Effector memory CD4-positive, alpha-beta T cell (primary cell): ENCODE measurements at places on chromosomes 4 and X.

- DNase-seq: no peak
Observed at GRCh38 chr4:2731907-2732317, 24.2 kb downstream of the TNIP2 start.

- no peak for DNase-seq
Observed at GRCh38 chrX:10124506-10125247, 32.1 kb upstream of the CLCN4 start.

DNA sequence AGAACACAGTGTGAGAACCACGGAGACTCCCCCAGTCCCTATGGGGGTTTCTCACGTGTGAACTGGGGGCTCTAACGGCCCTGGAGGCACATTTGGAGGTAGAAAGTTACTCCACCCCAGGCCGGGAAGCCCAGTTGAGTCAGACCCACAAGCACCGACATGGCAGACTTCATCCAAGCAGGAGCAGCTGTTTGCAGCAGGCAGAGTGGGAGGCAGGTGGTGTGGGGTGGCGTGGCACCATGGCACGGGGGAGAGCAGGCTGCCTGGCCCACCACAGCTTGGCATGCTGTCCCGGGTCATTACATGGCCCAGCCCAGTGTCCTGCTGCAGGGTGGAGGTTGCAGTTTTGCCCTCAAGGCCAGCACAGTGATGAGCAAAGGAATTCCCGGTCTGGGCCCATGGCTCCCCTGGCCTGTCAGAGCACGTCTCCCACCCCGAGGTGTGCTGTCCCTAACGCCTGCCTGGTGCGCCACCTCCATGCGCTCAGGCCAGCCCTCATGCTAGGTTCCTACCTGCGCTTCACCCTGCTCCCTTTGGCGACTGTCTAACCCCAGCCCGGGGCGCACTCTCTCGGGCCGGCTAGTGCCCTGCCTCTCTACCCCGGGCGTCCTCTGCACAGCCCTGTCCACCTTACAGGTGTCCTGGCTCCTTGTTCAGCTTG is 90.6 kb upstream of the AFAP1 start:
- no peak for DNase-seq

DNA sequence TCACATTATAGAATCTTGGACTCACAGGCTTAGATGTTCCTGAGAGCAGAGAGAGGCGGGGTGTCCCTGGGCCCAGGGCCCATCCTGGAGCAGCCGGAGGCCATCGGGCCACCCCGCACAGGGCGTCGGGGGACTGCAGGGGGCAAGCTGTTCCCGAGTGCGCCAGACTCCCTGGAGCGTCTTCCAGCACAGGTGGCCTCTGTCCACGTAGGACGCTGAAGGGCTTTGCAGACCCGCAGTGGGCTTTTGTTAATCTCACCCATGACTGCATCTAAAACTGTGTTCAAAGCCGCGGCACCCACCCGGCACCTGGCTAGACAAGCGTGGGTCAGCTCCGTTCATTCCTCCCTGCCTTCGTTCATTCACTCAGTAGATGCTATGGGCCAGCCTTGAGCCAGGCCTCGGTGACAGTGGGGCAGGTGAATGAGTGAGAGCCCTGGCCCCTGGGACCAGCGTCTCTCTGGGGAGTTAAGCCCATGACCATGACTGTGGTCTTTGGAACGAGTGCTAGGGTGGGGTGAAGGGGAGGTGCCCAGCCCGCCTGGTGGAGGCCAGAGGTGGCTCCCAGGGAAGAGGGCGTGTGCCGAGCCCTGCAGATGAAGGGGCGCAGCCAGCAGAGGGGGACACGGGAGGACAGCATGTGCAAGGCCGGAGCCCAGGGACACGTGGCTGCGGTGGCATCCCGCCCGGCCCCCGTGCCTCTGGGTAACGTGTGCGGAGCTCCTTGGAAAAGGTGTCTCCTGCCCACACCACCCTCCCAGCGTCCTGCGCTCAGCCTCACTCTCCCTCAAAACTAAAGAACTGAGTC is 98.3 kb downstream of the HMX1 start:
- DNase-seq: no peak

DNA sequence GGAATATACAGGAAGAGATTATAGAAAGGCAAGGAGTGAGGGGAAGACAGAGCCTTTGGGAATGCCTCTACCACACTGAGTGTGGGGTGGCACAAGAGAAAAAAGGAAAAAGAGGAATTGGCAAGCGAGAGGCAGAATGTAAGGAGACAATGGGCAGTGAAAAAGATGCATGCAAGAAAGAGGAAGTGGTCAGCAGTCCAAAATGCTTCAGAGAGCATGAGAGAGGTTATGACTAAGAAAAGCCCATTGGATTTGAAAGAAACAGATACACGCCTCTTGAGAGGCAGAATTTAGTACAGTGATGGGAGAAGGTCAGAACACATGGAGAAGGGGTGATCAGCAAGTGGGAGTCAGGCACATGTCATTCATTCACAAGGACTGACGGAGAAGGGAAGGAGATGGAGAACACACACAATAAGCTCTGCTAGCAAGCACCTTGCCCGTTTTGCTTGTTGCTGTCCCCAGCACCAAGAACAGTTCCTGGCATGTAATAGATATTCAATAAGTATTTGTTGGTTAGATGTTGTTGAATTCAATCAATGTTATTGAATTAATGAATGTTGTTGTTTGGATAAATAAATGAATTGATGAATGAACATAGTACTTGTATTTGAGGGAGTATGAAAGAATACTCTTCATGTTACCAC is 6.3 kb downstream of the DCHS2 start:
- DNase-seq: no peak

DNA sequence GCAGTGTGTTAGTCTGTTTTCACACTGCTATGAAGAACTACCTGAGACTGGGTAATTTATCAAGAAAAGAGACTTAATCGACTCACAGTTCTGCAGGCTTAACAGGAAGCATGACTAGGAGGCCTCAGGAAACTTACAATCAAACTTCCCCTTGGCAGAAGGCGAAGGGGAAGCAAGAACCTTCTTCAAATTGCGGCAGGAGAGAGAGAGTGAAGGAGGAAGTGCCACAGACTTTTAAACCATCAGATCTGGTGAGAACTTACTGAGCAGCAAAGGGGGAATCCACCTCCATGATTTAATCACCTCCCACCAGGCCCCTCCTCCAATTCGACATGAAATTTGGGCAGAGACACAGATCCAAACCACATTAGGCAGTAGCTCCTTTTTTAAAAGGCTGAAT is 59.2 kb upstream of the LEF1 start:
- no peak for DNase-seq

DNA sequence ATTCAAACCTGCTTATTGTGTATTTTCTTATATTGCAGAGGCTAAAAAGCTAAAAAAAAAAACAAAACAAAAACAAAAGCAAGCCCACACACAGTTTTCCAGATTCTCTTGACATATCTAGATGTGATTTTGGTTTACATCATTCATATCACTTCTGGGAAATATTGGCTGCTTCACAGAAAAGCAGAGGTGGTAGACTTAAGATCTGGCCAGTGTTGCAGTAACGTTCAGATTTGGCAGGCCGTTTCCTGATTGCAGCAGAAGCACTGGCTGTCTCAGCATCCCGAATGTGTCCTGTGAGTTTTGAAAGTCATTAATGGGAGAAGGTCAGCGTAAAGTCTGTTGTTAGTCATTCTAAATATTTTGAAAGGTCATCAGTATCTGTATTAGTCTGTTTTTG is 2062.0 kb downstream of the ARAP2 start:
- DNase-seq: no peak

GRCh38 chrX:118736394-118737010 is 9.1 kb downstream of the IL13RA1 start:
- DNase-seq: no peak

DNA sequence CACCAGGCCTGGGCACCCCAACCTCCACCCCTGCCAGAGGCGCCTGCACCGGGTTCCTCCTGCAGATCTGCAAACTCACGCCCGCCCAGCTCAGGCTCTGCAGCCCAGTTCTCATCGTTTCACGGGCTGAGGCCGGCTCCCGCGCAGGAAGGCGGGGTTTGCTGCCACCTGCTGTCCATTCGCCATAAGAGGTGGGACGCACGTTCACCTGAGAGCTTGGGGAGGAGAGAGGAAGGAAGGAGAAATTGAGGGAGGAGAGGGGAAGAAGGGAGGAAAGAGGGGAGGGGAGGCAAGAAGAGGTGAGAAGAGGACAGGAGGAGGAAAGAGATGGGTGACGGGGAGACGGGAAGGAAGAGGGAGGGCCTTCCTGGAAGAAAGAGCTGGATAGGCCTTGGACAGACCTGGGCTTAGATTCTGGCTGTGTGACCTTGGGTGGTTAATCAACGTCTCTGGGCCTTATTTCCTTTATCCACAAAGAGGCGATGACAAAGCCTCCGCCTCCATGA is 114.5 kb downstream of the ADRA2C start:
- peak; percentile 14 for DNase-seq

- no peak for DNase-seq
Observed at GRCh38 chr4:80189956-80190677, 7.2 kb upstream of the PRDM8 start.

DNA sequence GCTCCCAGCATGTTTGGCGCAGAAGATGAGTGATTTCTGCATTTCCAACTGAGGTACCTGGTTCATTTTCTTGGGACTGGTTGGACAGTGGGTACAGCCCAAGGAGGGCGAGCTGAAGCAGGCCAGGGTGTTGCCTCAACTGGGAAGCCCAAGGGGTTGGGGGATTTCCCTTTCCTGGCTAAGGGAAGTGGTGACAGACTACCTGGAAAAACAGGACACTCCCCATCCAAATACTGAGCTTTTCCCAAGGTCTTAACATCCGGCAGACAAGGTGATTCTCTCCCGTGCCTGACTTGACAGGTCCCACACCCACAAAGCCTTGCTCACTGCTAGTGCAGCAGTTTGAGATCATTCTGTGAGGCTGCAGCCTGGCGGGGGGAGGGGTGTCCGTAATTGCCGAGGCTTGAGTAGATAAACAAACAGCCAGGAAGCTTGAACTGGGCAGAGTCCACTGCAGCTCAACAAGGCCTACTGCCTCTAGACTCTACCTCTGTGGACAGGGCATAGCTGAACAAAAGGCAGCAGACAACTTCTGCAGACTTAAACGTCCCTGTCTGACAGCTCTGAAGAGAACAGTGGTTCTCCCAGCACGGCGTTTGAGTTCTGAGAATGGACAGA is 307.7 kb upstream of the ARSJ start:
- DNase-seq: no peak

DNA sequence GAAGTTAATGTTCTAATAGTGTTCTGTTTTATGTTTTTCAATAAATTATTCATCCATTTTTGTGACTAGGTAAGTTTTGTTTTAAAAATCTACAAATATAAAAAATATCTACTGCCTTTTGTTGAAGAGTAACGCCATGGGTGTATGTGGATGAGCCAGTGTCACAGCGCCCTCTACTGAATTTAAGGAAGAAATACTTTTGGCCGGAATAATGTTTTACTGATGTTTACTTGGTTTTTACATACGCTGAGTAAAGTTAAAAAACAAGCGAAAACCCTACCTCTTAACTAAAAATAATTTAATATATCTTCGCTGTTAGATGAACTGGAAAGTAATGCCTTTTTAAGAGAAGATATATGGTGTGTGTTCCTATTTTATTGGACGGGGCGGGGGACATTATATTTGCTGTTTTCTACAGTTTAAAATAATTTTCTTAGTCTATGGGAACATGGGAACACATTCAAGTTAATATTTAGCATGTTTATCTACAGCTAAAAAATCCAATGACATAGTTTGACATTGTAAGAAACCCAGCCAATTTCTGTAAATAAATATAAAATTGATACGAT is 86.1 kb downstream of the CPE start:
- DNase-seq: no peak

GRCh38 chr4:73068491-73069337 is 802 bp downstream of the COX18 start:
- no peak for DNase-seq

- DNase-seq: no peak
Observed at GRCh38 chr4:92451782-92452181, 148.0 kb downstream of the GRID2 start.

DNA sequence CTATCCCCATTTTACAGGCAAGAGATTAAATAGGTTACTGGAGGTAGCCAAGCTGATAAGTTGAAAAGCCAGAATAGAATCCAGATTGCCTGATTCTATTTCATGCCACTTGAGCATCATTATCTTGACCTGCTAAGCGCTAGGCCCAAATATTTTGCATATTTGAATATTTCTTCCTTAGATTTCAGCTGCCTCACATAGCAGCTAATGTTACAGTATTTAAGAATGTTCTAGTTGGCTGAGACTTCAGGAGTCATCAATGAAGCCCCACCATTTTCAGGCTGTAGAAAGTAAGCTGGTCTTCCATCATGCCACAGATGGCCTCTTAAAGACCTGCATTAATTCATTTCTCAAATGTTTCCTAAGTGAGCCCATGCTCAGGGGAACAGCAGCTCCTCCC is 121.4 kb downstream of the SHROOM3 start:
- DNase-seq: no peak

GRCh38 chrX:28586981-28587551 is at the start of gene IL1RAPL1:
Gene IL1RAPL1, plus strand, starts transcription at chrX:28587446.
- no peak for DNase-seq

GRCh38 chrX:48816014-48816810 is 10.1 kb upstream of the ERAS start:
- DNase-seq: no peak

GRCh38 chrX:130952266-130953043 is 49.4 kb upstream of the ENOX2 start:
- DNase-seq: no peak

DNA sequence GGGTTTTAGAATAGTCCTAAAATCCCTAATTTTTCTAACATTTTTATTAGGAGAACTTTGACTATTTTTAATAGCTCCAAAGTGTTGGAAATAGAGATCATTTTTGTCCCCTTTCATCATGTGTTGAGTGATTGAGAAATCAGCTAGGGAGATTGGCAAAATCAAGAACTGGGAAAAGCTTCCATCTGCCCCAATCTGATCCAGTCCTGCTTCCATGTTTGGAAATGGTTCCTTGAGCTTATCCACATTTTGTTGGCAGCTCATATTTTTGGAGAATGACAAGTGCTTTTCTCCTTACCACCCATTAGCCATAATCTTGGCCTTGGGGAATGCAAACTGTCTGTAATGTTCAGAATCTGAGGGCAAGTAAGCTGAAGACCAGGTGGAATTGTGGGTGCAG is 73.9 kb downstream of the SYNPO2 start:
- no peak for DNase-seq

- no peak for DNase-seq
Observed at GRCh38 chr4:76874176-76874575, 23.8 kb downstream of the SOWAHB start.

DNA sequence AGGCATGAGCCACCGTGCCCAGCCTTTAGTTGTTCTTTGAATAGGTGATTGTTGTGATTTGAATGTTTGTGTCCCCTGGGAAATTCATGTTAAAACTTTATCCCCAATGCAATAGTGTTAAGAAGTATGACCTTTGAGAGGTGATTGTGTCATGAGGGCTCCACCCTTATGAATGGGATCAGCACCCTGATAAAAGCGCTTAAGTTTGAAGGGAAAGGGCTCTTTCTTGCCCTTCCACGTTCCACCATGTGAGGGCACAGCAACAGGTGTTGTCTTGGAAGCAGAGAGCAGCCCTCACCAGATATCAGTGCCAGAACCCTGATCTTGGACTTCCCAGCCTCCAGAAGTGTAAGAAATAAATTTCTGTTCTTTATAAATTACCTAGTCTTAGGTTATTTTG is 33.7 kb upstream of the RP2 start:
- no peak for DNase-seq
